ENCODE measurements at places on chromosomes 13 and 19.
A peak's percentile ranks its signal among the peaks of the same experiment; 100 is the strongest.

DNA sequence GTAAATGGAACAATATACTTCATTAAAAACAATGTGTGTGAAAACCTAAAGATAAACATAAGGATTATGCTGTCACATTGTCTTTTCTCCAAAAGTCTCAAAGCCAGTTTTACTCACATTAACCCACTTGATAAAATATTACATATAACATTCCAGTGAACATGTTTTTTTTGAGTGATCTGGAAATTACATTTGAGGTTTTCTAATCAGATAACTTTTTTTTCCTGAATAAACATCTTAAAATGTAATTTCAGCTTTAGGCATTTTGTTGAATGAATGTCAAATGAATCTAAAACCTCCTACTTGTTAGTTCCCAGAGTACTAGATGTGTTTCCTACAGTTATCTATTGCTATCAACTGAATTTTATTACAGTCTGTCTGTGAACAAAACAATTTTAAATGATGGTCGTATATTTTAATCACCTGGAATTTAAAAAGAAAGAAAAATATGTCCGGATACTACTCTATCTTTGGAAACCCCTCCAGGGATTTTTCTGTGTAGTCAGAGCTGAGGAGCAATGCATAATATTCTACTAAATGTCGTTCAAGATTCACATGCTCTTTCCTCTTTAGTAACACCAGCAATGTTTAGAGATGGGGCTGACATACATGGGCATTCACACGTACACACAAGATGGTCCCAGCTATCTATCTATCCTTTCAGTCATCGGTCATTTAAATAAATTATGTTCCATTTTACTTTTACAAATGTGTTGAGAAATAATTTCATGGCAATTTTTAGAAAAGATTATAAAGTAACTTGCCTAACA lies 283.9 kb downstream of the KLF12 start:
- DNase-seq: no peak

GRCh38 chr13:39587939-39588338 lies 15.1 kb downstream of the LHFPL6 start:
- DNase-seq: no peak

DNA sequence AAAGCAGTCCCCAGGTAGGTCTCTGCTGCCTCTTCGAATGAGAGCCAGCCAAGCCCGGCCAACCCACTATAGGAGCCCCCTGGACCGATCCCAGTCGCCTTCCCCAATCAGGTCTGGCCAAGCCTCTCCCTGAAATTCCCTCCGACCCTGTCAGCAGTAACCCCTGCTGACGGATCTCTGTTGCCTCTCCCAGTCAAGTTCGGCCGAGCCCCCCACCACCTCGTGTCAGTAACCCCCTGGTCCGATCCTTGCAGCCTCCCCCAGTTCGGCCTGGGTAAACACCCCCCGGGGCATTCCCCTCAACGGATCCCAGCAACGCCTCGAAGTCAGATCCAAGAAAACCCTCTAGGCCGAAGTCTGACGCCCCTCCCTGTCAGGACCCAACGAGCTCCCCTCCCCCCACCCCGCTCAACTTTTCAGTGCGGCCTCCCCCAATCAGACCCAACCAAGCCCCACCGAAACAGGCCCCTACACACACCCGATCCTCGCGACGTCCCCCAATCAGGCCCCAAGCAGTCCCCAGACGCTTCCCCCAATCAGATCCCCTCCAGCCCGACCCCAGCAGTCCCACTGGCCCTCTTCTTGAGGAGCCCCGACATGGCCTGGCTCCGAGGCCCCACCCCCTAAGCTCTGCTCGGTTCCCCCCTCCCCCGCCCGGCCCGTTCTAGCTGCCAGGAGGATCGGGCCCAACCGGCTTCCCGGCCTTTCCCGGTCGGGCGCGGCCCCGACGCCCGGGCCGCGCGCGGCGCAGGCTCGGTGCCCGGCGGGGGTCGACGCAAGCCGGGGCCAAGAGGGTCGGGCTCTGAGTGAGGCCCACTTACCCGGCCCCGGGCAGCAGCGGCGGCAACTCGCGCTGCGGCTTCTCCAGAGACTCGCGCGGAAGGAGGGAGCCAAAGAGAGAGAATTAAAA lies 1.8 kb downstream of the TNPO2 start:
- DNase-seq: peak; percentile 92

GRCh38 chr19:50272263-50272897 lies 56.8 kb downstream of the KCNC3 start:
- DNase-seq: no peak

- no peak for DNase-seq
Measured at GRCh38 chr19:52889931-52890330, 7.5 kb downstream of the ZNF320 start.

DNA sequence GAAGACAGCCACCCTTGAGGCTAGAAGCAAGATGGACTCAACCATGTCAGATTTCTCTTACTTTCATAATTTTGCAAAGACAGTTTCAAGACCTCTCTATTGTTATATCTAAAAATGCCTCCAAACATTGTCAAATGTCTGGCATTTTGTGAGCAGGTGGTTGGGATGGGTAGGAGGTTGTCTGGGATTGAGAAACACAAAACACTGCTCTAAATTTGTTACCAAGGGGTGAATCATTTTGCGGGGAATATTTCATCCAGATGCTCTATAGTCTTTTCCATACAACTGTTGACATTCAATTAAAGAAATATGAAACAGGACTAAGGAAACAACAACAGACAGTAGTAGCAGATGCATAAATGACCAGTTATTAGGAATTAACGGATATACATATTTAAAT lies 208.2 kb downstream of the ITGBL1 start:
- DNase-seq: no peak

GRCh38 chr19:34671972-34672371 lies 5.0 kb downstream of the SCGB2B2 start:
- DNase-seq: no peak

GRCh38 chr13:20525601-20526544 lies at the start of gene CRYL1:
Gene CRYL1, minus strand, starts transcription at chr13:20525857. Its CDS starts 63 bp downstream, at chr13:20525794.
- peak; percentile 86 for DNase-seq

- DNase-seq: no peak
Measured at GRCh38 chr13:34034411-34034810, 216.5 kb downstream of the RFC3 start.

DNA sequence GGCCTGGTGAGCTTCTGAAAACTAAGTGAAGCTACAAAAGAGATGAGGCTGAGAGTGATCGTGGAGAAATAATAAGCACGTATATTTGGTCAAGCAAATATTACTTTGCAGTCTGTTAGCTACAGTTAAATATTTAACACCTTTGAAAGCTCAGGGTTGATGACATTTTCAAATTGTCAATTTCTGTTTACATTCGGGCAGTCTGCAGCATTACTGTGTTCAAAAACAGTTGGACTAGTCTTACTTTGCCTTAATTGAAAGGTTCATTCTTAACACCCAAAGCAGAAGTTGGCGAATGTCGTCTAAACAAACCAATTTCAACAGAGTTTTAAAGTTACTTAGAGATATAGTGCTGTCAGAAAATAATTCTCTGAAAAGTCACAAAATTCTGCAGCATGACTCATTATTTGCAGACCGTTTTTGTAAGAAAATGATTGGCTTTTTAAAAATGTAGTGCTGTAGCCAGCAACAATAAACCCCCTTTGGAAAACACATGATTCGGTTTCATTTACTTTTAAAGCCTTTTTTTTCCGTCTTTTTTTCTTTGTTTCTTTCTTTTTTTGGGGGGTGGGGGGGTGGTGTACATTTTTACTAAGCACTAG lies 549.0 kb downstream of the GPC6 start:
- no peak for DNase-seq

- no peak for DNase-seq
Measured at GRCh38 chr19:19052921-19053320, 10.9 kb upstream of the SLC25A42 start.

DNA sequence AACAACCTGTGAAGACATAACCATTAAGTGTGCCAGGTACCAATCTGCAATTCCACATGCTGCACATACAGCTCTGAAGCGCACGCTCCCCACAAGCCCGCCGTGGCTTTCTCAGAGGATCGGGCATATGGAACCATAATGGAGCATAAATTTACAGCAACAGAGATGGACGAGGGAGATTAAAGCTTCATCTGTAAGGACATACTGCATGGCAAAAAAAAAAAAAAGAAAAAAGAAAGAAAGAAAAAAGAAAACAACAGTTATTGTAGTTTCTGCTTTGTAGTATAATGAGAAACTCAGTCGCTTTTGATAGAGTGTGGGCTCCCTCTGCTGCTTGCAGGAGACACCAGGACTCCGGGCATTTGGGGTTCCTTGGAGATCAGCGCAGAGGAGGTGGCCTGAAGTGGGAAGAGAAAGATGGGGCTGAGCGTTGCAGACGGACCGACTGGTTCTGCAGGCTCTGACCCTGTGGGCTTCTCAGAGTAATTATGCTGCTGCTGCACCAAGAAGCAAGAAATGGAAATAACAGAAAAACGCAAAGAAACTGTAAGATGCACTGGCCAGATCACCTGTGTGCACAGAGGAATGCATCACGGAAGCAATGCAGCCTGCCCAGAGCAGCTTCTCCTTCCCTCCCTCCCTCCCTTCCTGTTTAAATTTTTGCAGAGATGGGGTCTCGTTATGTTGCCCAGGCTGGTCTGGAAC lies 10.8 kb upstream of the PDCD5 start:
- DNase-seq: peak; percentile 87

DNA sequence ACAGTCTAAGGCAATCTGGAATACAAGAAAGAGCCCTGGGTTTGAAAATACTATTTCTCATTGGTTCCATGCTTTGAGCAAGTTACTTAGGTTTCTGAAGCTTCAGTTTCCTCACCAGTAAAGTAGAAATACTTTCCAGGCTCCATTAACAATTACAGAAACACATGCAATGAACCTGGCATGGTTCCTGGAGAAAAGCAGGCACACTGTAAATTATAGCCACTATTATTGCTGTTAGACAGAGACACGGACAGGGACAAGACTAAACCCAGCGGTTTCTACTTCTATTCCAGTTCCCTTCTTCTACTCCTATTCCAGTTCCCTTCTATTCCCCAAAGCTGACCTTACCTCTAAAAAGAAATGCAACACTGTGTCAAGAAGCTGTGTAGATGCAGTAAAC lies 41.2 kb downstream of the MIPEP start:
- DNase-seq: no peak

DNA sequence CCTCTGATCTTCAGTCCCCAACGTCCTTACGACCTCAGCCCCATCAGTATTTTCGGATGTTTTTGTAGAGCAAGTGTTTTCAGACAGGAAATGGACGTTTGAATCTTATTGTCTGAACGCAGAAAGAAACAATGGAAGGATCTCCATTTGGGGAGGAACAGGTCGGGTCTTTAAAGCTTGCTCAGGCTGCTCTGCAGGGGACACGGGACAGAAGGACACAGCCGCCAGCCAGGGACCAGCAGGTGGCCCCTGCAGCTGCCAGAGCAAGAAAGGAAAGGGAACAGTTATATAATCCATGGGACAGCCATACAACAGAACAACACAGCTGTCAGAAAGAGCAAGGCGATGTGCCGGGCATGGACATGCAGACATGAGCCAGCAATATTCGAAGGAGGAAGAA lies 18.5 kb upstream of the IGLON5 start:
- no peak for DNase-seq

DNA sequence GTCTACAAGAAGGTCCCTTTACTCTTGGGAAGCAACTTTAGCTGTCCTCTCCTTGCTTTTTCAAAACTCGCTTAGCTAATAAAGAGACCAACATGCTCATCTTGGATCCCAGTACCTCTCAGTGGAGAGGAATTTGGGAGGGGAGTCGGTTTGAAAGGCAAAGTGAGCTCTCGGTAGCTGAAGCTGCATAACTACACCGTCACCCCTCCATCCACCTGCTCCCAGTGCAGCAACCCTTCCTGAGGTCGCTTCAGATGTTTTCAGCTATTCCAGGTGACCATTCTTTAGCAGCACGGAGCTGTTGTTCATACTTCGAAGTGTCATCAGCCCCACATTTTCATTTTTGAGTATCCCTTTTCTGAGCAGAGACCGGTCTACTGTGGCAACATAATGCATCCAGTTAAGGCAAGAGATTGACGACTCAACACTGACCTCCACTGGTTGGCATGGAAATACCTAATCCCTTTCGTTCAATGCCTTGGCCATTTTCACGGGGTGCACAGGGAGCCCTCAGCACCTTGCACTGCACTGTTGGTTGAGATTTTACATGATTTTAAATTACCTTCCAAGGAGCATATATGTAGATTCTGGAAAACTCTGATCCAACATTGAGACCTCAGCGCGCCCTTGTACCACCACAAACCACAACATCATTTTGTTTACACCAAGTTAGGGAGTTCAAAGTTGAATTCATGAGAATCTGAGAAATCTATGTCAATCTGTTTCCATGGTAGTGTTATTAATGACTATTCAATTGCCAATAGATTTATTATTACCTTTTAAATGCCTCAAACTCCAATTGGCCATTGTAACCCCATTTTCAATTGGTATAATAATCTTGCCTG lies 42.2 kb downstream of the DLEU7 start:
- DNase-seq: peak; percentile 88

- DNase-seq: no peak
Measured at GRCh38 chr13:31357581-31357980, 157.8 kb downstream of the B3GLCT start.

DNA sequence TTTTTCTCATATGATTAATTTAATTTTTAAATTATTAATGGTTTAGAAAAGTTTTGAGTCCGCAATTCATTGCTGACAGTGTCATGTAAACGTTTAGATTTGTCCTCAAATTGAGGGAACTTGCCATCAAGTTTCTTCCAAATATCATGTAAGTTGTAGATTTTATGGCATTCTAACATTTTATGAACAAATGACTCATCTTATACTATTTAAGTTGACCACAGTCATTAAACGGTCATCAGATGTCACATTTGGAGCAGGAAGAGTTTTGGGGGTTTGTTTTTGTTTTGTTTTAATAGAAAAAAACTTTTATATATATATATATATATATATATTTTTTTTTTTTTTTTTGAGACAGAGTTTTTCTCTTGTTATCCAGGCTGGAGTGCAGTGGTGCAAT lies 4.3 kb downstream of the ZNF114 start:
- no peak for DNase-seq

DNA sequence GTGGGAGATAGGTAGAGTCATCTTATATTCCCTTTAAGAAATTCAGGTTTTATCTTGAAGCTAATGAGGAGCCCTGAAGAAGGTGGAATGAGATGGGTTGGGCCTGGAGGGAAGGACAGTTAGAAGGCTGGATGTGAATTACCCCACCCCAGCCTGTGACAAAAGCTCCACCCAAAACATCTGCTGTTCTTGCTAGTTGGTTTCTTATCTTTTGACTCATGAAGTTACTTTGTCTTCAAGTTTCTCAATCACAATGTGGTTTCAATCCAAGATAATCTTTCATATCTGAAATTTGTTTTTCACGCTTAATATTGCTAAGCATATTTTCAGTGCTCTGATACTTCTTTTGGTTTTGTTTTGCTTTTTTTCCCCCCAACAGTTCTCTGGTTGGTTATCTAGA lies 38.3 kb upstream of the HMGB1 start:
- peak; percentile 98 for DNase-seq

GRCh38 chr19:10920288-10920655 lies 8.2 kb downstream of the YIPF2 start:
- no peak for DNase-seq

DNA sequence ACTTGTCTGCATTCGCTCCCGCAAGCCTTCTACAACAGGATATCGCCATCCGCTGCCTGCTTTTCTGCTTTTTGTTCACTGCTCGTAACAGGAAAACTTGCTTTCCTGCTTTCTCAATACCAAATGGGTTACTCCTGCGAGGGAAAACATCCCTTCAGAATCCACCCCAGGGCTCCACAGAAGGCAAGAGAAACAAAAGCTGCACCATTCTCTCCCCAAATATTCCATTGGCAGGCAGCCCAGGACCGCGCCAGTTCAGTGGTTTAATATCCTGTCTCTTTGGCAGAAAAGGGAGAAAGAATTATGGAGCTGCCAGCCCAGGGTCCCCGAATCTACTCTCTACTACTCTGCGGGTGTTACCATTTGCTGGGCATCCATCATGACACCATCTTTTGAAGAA lies 84.7 kb upstream of the DOCK9 start:
- no peak for DNase-seq
